Peyer's patch (tissue), 4 donors: ENCODE measurements at places on chromosomes 6 and 20. TPM values are rescaled to one million over a fixed set of nuclear protein-coding genes. Genes with fewer than 3 reads are reported as not detected.

DNA sequence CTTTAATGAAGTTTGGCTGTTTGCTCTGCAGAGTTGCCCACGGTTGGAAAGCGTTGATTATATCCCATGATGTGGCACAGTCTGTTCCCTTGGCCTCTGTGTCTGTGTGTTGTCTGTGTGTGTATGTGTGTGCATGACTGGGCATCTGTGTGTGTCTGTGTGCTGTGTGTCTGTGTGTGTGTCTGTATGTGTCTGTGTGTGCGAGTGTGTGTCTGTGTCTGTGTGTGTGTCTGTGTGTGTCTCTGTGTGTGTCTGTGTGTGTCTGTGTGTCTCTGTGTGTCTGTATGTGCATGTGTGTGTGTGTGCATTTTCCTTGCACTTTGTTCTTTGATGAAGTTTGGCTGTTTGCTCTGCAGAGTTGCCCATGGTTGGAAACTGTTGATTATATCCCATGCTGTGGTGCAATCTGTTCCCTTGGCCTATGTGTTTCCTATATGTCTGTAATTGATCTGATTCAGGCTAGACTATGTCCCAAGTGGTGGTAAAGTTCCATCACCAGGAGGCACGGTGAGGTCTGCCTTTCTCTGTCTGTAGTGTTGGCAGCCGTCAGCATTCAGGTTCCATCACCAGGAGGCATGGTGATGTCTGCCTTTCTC lies 78.1 kb upstream of the RIN2 start:
- no peaks in the 10 kb centered on the region for H3K27me3 ChIP-seq
- no peak overlapping the region for H3K4me3 ChIP-seq
- no peak overlapping the region for H3K27ac ChIP-seq
- no peaks in the 10 kb centered on the region for H3K4me1 ChIP-seq
- H3K36me3 ChIP-seq = no peaks in the 10 kb centered on the region
- DNase-seq = no peak

DNA sequence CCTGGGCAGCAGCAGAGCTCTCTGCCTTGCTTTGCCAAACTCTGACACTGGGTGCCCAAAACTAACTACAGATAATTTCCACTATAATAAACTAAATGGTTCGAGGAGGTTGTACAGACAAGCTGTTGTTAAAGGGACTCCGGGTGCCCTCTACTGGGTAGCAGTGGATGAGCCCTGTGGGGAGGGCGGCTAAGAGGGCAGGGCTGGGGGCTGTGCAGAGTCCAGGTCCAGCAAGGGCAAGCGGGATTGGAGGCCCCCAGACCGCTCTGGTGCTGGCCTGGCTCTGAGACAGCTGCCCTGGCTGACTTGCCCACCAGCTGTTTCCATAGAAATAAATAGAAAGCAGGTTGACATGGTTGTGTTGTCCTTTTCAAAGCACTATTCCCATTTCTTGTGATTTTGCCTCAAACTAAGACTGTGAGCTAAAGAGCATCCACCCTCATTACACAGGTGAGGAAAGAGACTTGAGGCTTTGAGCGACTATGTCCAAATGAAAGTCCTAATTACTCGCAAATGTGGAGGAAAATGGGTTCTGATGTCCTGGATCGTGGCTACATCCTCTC lies 167.6 kb upstream of the CST7 start:
- no peak overlapping the region for H3K27ac ChIP-seq
- no peak overlapping the region for H3K4me3 ChIP-seq
- H3K36me3 ChIP-seq = no peaks in the 10 kb centered on the region

- H3K27me3 ChIP-seq = no peaks in the 10 kb centered on the region
- H3K4me3 ChIP-seq = no peak overlapping the region
- H3K27ac ChIP-seq = no peak overlapping the region
- H3K4me1 ChIP-seq = no peaks in the 10 kb centered on the region
These were observed 53.1 kb upstream of the TMEM170B start for GRCh38 chr6:11484441-11484840.

DNA sequence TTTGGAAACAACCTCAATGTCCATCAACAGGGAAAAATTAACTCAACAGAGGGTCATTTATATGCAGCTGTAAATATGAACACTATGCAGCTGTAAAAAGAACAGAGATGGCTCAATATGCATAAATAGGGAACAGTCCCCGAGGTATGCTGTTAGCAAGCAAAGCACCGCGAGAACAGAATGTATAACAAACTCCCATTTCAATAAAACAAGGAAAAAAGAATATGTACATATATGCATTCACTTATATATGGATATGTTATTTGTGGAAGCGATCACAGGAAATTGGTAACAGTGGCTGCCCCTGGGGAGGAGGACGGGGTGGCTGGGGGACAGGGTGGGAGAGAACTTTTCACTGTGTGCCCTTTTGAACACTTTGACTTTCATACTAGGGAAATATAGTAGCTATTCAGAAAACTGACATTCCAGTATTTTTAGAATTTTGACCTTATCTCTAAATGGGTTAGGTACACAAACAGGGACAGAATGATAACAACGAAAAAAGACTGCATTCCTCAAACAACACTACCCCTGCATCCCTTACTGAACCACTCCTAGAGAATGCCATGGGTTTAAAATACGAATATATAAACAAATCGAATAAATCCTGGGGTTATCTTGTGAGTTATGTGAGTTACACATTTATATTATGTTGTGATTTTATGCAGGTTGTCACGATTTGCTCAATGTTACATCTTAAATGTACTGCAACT lies 64.5 kb downstream of the KCNB1 start:
- no peak overlapping the region for H3K27ac ChIP-seq
- no peak overlapping the region for H3K4me3 ChIP-seq
- H3K27me3 ChIP-seq = no peaks in the 10 kb centered on the region
- H3K36me3 ChIP-seq = no peaks in the 10 kb centered on the region

- no peak overlapping the region for H3K4me3 ChIP-seq
- H3K27me3 ChIP-seq = no peaks in the 10 kb centered on the region
- no peak for DNase-seq
- H3K4me1 ChIP-seq = no peaks in the 10 kb centered on the region
- no peaks in the 10 kb centered on the region for H3K36me3 ChIP-seq
These were observed 510.8 kb downstream of the PTPRT start for GRCh38 chr20:42678895-42679294.

PKIG gene
- 28.0 TPM for total RNA-seq

DNA sequence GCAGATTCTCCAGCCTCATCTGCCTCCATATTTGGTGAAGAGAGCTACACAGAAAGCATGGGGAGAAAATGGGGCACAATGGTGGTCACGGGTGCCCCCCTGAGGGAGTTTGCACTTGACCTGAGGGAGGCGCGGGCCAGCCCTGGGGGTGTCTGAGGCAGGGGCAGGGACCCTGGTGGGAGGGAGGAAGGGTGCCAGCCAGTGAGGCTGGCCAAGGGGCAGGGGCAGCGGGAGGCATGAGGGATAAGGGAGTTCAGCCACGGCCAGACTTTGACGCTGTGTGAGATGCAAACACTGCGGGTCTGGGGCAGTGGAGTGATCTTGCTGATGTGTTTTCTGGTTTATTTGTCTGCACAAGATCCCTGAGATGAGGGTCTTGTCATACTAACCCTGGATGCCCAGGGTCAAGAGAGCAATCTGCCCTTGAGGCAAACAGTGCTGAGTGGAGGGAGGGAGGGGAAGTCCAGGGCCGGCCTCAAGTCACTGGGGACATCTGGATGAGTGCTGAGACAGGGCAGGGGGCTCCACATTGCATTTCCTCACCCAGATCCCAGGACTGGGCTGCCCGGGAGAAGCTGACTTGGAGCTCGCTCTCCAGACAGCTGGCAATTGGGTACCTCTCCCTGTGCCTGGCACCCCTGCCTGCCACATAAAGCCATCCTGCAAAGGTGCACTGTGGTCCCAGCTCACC lies 8.8 kb upstream of the PCMTD2 start:
- no peaks in the 10 kb centered on the region for H3K4me1 ChIP-seq
- no peak overlapping the region for H3K4me3 ChIP-seq
- no peak overlapping the region for H3K27ac ChIP-seq

DNA sequence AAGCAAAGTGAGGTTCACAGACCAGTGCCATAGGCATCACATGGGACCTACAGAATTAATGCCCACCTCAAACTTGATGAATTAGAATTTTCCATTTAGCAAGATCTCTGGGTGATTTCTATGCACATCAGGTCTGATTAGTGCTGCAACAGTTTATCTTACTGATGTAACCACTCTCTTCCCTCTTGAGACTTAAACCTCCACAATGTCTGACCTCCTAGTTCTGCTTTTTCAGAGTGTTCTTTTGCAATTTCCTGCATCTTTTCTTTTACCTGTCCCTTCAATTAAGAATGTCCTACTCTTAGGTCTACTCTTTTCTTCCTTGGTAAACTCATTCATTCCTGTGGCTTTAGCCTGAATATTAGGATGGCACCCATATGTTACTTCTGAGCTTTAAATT lies 615.3 kb downstream of the TFAP2A start:
- DNase-seq = no peak
- H3K4me3 ChIP-seq = no peak overlapping the region
- no peaks in the 10 kb centered on the region for H3K27me3 ChIP-seq
- H3K27ac ChIP-seq = no peak overlapping the region
- H3K4me1 ChIP-seq = no peaks in the 10 kb centered on the region

GRCh38 chr6:139323511-139324300 lies 31.9 kb upstream of the TXLNB start:
- no peaks in the 10 kb centered on the region for H3K27me3 ChIP-seq
- H3K36me3 ChIP-seq = no peaks in the 10 kb centered on the region
- peak overlapping the region; percentile 60 for H3K27ac ChIP-seq
- peak; percentile 92 for DNase-seq

DNA sequence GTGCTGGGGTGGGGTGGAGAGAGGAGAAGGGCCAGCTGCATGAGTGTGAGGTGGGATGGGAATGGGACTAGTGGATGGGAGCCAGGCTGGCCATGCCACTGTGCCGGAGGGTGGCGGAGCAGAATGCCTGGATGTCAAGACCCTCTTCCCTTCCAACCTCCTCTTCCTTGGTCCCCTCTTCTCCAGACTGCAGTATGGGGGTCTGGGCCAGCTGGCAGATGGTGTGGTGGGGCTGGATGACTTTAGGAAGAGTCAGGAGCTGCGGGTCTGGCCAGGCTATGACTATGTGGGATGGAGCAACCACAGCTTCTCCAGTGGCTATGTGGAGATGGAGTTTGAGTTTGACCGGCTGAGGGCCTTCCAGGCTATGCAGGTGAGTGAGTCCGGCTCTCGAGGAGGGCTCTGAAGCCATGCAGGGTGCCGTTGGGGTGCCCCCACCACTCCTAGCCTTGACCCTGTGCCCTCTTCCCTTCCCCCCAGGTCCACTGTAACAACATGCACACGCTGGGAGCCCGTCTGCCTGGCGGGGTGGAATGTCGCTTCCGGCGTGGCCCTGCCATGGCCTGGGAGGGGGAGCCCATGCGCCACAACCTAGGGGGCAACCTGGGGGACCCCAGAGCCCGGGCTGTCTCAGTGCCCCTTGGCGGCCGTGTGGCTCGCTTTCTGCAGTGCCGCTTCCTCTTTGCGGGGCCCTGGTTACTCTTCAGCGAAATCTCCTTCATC lies 7.7 kb downstream of the DDR1 start:
- H3K27me3 ChIP-seq = no peaks in the 10 kb centered on the region
- no peak overlapping the region for H3K4me3 ChIP-seq
- H3K4me1 ChIP-seq = no peaks in the 10 kb centered on the region

GRCh38 chr6:136510299-136510698 lies 39.9 kb downstream of the MAP7 start:
- no peaks in the 10 kb centered on the region for H3K4me1 ChIP-seq
- no peak for DNase-seq
- H3K27me3 ChIP-seq = no peaks in the 10 kb centered on the region
- no peaks in the 10 kb centered on the region for H3K36me3 ChIP-seq
- no peak overlapping the region for H3K4me3 ChIP-seq

DNA sequence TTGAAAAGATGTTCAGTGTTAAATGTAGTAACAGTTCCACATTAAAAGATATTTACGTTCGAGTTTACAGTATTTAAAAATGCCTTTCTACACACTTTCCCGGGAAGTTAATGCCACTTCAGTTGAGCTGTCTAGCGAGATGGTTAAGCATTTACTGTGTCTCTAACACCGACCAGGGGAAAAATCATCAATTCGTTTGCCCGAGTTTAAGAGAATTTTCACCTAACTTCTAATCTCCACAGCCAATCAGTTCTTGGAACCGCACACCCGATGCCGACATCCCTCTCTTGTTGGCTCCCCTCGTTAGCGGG lies 58.2 kb downstream of the FAM217A start:
- H3K36me3 ChIP-seq = no peaks in the 10 kb centered on the region
- no peak for DNase-seq
- H3K4me1 ChIP-seq = no peaks in the 10 kb centered on the region
- H3K4me3 ChIP-seq = peak overlapping the region; percentile 82
- H3K27me3 ChIP-seq = no peaks in the 10 kb centered on the region

ZC2HC1B gene
- not detected for total RNA-seq

DNA sequence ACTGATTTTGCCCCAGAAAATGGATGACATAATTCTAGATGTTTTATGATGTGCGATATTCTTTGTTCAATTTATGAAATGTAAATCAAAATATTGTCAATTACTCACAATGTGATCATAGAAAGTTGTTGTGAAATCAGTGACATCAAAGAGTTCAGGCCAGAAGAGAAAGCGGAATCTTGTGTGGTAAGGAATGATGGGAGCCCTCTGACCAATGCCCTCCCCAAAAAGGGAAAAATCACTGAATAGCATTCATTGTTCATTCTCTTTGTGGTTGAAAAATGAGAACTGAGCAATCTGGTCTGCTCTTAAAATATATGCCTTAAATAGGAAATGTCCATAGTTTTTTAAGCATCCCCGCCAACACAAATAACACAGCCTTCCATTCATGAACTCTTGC lies 247.1 kb upstream of the GRIK2 start:
- no peaks in the 10 kb centered on the region for H3K4me1 ChIP-seq
- no peaks in the 10 kb centered on the region for H3K27me3 ChIP-seq
- no peak for DNase-seq

SDC4 gene
- 21.5 TPM for total RNA-seq

RPP21 gene
- total RNA-seq = 86.6 TPM

SLC35F1 gene
- total RNA-seq = 0.40 TPM

DNA sequence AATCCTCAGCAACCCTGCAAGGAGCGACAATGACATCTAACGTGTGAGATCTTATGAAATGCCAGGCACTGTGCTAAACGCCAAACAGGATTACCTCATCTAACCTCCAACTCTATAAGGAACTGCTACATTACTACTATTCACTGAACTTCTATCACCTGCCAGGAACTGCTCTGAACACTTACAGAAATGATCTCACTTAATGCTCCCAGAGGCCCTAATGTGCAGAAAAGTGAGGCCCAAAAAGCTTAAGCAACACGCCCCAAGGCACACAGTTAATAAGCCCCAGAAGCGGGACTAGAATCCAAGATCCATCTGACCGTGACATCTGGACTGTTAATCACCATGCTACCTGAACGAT lies 28.5 kb downstream of the TRAM2 start:
- no peak overlapping the region for H3K4me3 ChIP-seq
- H3K4me1 ChIP-seq = peaks cover 76% of the 10 kb centered on the region
- DNase-seq = no peak

GRCh38 chr6:104680539-104680938 lies 179.2 kb downstream of the HACE1 start:
- no peak for DNase-seq
- no peaks in the 10 kb centered on the region for H3K36me3 ChIP-seq
- no peak overlapping the region for H3K4me3 ChIP-seq
- H3K27ac ChIP-seq = no peak overlapping the region
- H3K27me3 ChIP-seq = no peaks in the 10 kb centered on the region
